HEK293T (cell line): ENCODE measurements at places on chromosomes 12 and 14.

DNA sequence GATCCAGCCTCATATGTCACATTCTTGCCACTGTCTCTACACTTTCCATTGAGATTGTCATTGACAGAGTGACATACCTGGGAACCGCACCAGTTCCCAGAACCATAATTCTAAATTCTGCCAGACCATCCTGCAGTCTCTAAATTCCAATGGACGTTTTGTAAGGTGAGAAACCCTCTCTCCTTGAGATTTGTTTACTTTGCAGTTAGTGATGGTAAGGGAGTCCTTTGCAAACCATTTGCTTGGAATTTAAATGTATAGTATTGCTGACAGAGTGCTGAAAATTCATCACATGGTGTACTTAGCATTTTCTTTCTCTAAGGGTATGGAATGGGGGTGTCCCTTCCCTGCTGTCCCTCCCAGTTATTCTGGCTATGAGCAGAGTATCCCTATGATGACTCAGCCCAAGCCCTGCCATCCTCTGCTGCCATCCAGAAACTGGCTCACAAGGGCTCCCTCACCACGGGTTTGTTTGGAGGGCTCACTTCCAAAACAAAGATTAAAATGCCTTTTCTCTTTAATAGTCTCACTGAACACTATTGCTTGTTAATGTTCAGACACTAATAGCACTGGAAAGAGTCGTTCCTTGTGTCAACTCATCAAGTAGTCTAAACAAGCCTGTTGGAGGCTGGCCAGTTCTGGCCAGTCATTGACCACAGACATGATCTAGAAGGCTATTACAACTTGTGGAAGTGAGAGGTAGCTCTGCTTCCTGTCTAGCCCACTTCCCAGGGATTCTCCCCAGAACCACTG is 129.0 kb upstream of the HMGA2 start:
- DNase-seq: no peak

- DNase-seq: no peak
Measured at GRCh38 chr12:77916276-77916675, 85.6 kb downstream of the NAV3 start.

DNA sequence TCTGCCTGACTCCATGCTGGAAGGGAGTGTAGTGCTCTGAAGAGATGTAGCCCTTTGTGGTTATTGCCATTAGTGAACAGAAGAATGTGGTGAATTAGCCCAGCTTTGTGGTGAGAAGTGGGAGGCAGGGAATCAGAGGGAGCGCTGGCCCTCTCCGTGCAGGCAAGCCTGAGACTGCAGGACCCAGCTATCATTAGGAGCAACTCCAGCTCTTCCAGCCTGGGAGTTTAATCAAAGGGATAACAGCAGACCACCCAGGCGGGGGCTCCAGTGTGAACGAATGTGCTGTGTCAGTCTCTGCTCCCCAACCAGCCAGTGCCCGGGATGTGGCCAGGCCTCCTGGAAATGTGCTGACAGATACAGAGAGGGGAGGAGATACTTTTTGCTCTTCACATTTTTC is 142.7 kb downstream of the TTLL5 start:
- no peak for DNase-seq

DNA sequence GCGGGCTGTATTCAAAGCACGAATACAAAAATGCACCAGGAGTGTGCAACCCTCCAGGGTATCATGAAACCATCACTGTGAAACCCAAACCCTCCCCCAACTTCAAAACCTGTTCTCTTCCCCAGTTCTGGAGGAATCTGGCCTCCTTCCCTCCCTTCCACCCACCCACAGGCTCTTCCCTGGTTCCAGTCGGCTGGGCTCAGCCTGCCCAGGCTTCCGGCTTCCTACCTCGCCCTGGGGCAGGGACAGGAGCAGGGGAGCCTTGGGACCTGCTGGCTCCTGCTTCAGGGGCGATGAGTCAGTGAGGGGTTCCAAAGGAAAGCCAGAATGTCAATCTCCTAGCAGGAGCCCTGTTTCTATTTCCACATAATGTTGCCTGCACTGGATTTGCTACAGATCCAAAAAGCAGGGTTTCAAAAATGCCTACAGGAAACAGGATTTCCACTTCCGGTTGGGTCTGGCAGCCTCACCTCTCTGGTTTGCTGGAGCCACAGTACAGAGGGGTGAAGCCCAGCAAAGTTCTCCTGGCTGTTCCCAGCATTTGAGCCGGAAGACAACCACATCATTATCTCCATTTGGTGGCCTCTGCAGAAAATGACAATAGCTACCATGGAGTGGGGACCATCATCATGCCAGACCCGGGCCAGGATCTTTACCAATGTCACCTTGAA is 278.3 kb downstream of the DPF3 start:
- DNase-seq: no peak

DNA sequence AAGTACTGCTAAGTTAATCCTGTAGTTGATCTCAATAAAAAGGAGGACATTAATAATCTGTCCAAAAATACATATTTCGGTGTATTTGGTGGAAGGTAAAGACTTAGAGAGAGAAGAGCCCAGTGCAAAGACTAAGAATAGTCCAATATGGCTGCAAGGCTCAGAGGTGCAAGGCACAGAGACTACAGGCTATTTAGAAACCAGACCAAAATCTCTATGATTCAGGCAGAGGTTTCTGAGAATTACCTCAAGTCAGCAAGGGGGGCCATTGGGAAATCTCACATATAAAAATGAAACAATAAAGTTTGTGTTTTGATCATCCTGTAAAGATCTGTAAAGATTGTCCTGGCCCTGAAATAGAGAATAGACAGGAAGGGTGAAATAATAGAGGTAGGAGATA is 1173.0 kb downstream of the VRK1 start:
- no peak for DNase-seq

DNA sequence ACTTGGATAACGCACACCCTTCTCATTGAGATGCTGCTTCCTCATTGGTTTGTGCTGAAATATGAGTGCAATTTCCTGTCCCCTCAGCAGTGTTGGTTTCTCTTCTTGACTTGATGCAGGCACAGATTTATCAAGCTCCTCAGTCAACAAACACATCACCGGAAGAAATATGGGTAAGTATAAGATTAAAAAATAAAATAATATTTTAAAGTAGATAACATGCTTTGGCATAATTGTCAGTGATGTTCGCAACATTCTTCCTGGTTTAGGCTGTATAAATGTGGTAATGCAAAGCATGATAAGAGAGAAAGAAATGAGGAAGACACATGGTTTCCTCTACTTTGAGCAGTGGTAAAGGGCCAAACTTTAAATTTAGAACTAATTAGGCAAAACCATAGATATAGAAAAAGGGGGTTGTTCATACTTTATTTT is at the start of gene GPR65:
GPR65 (plus strand) TSS at position 86 of the 432 bp plus-strand sequence. CDS start 5,713 bp downstream, outside the sequence.
- DNase-seq: no peak

- no peak for DNase-seq
Measured at GRCh38 chr12:5317556-5317955, 114.4 kb upstream of the NTF3 start.

DNA sequence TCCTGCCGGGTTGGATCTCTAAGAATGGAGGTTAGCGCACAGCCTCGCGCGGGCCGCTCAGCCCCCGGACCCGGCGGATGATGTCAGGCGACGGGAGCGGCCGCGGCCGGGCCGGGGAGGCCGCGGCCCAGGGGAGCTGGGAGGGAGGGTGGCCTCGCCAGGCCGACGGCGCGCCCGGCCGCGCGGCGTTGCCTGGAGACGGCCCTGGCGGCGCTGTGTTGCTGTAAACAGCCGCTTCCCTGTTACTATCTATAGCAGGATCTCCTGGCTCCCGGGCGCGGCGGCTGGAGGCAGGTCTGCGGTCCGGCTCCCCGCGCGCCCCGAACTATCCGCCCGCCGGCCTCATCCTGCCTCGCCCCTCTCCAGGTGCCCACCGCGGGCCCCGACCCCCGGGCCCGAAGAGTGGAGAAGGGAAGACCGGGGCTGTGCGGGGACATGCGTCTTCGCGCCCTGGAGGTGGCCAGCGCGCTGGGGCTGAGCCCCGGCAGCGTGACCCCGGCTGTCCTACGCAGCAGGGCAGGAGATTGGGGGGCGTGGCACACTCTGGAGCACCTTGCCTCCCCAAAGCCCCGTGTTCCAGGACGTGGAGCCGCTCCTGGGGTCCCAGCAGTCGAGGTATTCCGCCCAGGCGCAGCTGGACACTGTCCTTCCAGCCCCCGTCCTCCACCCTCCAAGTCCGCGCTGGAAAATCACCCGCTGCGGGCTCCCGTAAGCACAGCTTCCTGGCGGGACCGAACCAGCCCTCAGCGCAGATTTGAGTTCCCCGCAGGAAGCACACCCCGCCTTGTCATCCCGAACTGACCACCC is 1.4 kb upstream of the FOS start:
- DNase-seq: peak; percentile 71

DNA sequence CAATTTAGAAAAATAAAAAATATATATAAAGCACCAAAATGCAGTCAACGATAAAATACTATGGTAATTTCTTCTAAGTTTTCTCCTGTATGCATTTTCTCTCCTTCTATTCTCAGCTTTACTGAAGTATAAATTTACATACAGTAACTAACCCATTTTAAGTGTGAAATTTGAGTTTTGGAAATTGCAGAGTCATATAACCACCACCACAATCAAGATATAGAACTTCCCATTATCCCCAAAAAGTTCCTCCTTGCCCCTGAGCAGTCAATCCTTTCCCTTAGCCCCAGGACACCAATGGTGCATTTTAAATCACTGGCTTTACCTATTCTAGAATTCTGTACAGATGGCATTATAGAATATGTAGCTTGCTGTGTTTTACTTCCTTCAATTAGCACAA is 31.0 kb upstream of the BBS10 start:
- DNase-seq: no peak

DNA sequence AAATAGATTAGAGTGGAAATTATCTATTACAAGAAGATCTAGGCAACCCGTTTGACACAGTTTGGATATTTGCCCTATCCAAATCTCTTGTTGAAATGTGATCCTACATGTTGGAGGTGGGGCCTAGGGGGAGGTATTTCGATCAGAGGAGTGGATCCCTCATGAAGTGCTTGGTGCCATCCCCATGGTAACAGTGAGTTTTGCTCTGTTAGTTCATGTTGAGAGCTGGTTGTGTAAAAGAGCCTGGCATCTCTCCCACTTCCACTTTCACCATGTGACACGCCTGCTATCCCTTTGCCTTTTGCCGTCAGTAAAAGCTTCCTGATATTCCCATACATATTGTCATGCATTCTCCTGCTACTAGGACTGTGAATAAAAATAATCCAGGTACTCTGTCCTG is 66.4 kb upstream of the FLRT2 start:
- DNase-seq: no peak

DNA sequence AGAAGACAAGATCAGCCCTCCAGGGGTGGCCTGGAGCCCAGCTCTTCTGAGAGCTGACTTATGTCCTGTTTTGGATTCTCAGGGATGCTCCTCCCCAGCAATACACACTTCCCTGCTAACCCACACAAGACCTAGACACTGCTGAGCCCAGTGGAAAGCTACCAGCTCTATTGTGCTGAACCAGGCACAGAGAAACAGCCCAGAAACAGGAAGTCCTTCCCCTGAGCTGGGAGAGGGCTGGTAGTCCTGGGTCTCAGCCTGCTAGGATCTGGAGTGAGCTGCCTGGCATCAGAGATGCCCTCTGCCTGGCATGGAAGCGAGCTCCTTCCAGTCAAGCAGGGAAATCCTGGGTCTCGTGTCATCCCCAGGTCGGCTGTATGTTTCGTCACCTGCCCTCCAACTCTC is 1.2 kb upstream of the LAG3 start:
- no peak for DNase-seq

- DNase-seq: peak; percentile 60
Measured at GRCh38 chr12:57093415-57094207, 4.7 kb downstream of the NAB2 start.

- DNase-seq: no peak
Measured at GRCh38 chr12:22083167-22083566, 37.1 kb downstream of the CMAS start.

DNA sequence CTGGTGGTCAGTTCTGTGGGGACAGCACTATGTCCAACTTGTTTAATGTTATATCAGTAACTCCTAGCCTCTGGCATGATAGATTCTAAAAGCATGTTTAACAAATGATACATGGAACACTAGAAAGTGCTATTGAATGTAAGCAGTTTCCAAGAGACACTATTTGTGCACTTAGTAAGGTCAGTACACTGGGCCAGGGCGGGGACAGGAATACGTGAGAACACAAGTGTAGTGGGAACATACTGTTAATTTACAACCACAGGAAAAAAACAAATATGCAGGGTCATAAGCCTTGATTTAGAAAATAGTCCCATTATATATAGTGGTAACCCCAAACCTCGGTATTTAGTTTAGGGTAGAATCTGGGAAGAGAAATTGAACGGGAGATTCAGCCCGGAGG is 88.9 kb upstream of the SLC38A2 start:
- DNase-seq: no peak

DNA sequence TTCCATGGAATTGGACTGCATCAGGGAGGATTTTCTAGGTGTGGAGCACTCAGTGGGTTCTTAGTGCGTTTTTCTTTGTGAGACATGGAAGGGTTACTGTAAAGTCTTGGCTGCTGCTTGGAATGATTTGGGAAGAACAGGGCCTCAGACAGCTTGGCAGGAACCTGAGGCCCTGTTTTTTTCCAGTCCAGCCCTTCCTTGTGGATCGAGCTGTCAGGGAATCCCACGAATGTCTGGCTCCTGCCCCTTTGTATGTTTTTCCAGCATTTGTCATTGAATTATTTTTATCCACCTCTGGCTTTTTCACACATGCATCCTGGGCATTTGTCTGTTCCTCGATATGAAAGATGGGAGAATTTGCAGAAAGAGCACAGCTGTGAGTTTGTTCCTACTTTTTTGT is 158.5 kb downstream of the TGFB3 start:
- no peak for DNase-seq

DNA sequence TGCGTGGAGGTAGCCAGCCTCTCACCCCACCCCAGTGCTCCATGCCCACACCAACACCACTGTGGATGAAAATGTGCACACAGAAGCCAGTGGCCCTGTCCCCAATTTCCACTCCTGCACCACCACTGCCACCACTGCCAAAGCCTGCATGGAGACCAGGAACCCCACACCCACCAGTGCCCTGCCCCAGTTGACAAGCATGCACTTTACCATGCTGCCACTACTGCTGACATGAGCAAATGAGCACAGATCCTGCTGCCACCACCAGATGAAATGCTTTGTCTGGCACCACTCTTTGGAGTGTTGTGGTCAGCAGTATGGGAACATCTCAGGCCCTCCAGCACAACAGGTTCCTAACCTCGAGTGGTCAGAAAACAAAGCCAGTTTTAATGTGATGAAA is 104.1 kb downstream of the ATXN7L3B start:
- DNase-seq: no peak

DNA sequence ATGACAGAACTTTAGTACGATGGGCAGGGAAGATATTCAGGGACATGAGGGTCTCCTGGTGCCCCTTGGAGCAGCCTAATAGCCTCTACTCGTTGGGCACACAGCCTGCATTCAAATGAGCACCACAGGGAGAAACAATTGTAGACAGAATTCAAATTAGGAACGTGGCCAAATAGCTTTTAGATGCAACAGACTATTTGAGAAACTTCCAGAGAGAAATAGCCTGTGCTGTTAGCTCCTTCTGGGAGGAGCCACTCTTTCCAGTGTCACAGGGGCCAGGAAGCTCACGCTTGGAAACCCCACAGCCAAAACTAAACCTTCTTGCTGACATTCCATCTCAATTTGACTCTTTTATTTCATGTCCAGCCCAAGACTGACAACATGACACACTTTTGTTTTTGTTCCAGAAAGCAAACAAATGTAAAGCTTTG is 114.5 kb downstream of the RPAP3 start:
- no peak for DNase-seq

GRCh38 chr14:49505041-49505766 is 81.0 kb downstream of the RPS29 start:
- no peak for DNase-seq

GRCh38 chr12:122834921-122835749 is at the start of gene HIP1R:
Gene HIP1R (plus strand): TSS chr12:122835457. CDS start chr12:122835551, 94 bp downstream.
- peak; percentile 76 for DNase-seq

- DNase-seq: no peak
Measured at GRCh38 chr12:13411287-13411686, 214.8 kb downstream of the EMP1 start.

GRCh38 chr12:121778567-121779421 is 14.7 kb downstream of the RHOF start:
- no peak for DNase-seq
